Gastrocnemius medialis (tissue), 4 donors: ENCODE measurements at places on chromosomes 12 and 14.
A peak's percentile ranks its signal among the peaks of the same experiment; 100 is the strongest.

- no peak for DNase-seq
Measured at GRCh38 chr12:119940897-119941296, 48.1 kb upstream of the BICDL1 start.

DNA sequence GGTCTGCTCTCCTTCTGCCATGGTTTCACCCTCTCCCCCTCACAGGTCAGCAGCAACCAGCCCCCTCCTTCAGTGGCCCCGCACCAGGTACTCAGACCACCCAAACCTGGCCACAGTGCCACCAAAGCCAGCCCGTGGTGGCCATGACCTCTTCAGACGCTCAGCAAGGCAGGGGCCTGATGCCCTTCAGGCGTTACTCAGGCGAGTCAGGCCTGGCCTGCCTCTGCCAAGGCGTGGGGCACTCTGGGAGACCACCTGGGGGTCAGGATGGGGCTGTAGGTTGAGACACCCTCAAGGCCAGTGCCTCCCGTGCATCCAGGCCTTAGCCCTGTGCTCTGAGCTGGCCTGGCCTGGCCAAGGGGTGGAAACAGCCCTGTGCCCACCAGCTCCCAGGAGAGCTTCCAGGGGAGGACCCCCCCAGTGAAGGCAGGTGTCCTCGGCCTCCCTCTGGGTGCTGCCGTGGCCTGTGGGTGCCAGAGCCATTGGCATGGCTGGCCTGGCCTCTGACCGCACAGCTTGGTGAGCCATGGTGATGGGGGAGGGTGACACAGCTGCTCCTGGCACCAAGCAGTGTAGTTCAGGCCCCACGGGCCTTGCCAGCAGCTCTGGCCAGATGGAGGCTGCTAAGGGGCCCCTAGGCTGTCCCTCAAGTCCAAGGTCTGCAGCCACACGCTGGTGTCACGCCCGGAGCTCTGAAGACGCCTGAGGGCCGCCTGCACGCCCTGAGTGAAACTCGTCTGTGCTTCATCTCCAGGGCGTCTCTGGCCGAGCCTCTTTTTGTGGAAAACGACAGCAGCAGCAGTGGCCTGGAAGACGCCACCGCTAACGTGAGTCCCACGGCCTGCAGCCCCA, 15.1 kb downstream of the XRCC3 start:
- DNase-seq, result peak; percentile 80

DNA sequence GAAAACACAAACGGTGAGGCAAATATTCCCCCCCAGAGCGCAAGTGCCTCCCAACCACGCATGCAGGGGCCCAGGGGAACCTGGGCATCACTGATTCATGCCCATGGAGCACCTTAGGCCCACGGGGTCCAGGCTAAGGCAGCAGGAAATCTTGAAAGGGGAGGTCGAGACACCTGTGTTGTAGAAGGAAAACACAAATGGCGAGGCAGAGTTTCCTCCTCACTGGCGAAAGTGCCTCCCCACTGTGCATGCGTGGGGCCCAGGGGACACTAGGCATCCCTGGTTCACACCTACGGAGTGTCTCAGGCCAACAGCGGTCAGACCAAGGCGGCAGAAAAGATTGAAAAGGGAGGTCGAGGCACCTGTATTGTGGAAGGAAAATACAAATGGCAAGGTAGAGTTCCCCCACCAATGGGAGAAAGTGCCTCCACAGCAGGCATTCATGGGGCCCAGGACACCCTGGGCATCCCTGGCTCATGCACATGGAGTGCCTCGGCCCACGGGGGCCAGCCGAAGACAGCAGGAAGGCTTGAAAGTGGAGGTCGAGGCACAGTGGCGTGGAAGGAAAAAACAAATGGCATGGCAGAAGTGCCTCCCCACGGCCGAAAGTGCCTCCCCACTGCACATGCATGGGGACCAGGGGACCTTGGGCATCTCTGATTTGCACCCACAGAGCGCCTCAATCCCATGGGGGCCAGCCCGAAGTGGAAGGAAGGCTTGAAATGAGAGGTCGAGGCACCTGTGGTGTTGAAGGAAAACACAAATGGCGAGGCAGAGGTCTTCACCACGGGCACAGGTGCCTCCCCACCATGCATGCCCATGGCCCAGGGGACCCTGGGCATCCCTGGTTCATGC, 368.8 kb downstream of the ALG10 start:
- no peak for DNase-seq

GRCh38 chr12:89363084-89363483, 10.8 kb upstream of the DUSP6 start:
- DNase-seq, result no peak

GRCh38 chr12:24754690-24755638, 193.9 kb downstream of the BCAT1 start:
- DNase-seq, result no peak

GRCh38 chr12:18752947-18753346, 15.0 kb downstream of the CAPZA3 start:
- DNase-seq, result no peak

DNA sequence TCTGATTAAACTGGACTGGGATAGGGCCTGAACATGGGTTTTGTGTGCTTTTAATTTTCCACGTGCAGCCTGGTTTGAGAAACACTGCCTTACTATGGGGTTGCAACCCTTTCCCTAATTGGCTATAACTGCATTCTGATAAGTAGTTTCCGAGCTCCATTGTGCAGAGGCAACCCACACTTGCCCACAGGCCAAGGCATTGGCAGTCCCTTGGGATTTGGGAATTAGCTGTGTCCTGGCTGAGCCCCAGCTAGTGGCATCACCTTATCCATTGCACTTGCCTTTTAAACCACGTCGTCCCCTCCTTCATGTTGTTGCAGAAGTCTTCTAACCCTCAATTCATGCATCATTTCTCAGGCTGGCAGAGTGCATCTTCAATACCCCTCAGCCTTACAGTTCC, 10.2 kb downstream of the VCPKMT start:
- DNase-seq, result no peak
